Dorsolateral prefrontal cortex (tissue), 122 donors: ENCODE measurements at places on chromosomes 2 and 18. TPM values are rescaled to one million over a fixed set of nuclear protein-coding genes. Genes with fewer than 3 reads are reported as not detected.

Gene FMNL2
- total RNA-seq: 223 TPM

GRCh38 chr18:45715212-45715780 is 8.7 kb upstream of the SLC14A1 start:
- DNase-seq: no peak

DNA sequence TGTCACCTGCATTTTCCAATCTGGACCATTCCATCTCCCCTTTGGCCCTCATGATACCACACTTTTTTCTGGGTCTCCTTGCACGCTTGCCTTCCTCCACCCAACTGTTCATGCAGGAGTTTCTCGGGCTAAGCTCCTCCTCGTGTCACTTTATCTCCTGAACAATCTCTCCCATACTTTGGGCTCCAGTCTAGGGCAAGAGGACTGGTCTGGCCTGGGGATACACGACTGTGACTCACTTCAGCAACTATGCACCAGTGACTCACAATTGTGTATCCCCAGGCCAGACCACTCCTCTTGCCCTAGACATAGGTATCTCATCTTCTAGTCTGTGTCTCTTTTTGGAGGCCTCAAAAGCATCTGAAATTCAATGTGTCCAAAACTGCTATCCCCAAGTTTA is 149.4 kb upstream of the PTPRM start:
- no peak for DNase-seq

DNA sequence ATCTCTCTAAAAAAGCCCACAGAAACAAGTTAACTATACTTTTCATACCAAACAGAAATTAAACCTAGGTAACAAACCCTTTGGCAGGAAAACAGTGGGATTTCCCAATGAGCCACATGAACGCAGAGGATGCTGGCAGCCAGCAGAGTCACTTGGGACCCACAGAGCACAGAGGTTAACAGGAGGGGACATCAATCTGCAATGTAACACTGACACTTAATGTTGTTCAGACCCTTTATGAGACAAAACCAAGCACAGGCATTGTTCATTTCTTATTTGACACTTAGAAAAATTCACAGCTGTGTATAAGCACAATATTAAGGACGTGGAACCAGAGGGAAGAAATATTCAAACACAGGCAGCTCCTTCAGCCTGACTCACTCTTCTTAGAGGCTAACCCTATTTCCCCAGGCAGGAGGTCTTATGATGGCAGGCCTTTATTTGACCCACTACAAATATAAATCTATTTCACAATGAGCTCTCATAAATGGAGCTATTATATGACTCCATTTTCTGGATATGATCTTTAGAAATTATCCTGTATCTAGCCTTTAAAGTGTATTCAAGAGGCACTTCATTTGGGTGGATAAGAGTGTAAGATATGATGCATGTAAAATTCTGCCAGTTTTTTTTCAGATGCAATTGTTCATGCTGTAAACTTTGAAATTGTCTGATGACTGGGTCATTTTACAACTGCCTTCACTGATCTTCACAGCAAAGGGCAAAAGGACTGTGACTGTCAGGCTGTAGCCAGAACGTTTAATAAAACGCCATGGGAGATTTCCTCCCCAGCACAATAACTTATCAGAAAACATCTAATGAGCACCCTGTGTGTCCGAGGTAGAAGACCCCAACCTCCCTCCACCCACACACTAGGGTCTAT is 132.8 kb upstream of the SATB2 start:
- no peak for DNase-seq

GRCh38 chr18:77201506-77201905 is 48.1 kb upstream of the GALR1 start:
- no peak for DNase-seq

DNA sequence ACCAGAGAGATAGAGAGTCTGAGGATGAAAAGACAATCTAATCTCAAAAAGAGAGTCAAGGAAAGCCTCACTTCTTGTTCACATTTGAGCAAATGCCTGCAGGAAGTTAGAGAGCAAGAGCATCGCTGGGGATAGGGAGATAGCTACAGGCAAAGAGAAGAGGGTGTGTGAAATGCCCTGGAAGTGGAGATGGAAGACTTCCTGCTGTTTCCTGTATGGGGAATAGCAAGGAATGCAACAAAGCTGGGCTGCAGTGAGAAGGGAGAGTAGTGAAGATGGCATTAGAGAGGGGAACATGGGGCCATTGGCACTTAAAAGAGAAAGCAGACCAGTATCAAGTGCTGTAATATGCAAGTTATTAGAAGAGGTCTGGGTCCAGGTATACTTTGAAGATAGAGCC is 488.6 kb downstream of the METTL4 start:
- DNase-seq: no peak

GRCh38 chr2:241788572-241788971 is 11.9 kb downstream of the GAL3ST2 start:
- no peak for DNase-seq

Gene SNED1
- 59.8 TPM for total RNA-seq

GRCh38 chr2:119697290-119698020 is 18.5 kb downstream of the TMEM177 start:
- no peak for DNase-seq

DNA sequence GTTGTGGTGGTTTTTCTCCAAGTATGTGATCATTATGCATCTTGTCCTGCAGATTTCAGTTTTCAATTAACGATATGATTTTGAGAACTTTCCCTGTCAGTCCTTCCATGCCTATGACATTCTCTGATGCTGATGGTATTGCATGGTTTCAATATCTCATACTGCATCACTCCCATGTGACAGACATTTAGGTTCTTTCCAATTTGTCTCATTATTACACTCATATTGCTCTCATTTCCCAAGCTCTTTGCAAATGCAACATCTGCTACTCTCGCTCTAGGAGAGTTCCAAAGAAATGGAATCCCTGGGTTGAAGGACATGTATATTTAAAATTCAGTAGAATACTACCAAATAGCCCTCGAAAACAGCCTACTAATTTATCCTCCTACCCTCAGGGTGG is 125.5 kb downstream of the MARCHF4 start:
- no peak for DNase-seq

GRCh38 chr2:225431105-225431863 is 31.8 kb downstream of the NYAP2 start:
- no peak for DNase-seq

Gene HOXD10
- total RNA-seq: not detected
